Fibroblast of villous mesenchyme (primary cell): ENCODE measurements at places on chromosomes 6 and 20. TPM values are rescaled to one million over a fixed set of nuclear protein-coding genes. Genes with fewer than 3 reads are reported as not detected.

- DNase-seq, result no peak
Observed at GRCh38 chr20:59660471-59660870, 56.1 kb downstream of the PHACTR3 start.

Gene WFDC13
- total RNA-seq, result not detected in 2 replicates

GRCh38 chr20:50537546-50538201 is 27.5 kb downstream of the PTPN1 start:
- DNase-seq, result no peak

- peak; percentile 29 for DNase-seq
Observed at GRCh38 chr20:33648396-33649004, 13.6 kb upstream of the C20orf144 start.

- no peak for DNase-seq
Observed at GRCh38 chr20:25044660-25045342, 13.1 kb downstream of the ACSS1 start.

- no peak for DNase-seq
Observed at GRCh38 chr20:48398506-48399449, 429.0 kb downstream of the PREX1 start.

DNA sequence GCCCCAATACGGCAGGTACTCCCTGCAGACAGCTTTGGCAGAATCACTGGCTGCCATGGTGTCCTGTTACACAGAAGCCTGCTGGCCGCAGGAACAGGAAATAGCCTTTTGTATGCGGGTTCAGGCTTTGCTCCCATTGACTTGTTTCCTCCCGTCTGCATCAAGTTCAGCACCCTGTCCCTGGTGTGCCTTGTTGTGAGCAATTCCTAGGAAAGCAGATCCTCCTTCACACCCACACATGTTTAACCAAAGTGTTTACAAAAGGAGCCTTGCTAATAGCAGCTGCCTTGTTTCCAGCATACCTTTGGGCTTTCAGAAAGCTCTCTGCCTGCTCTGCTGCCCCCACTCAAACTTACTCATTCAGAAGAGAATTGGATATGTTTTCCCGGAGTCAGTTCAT is 127.2 kb upstream of the SUPT3H start:
- DNase-seq, result peak; percentile 96

Gene FAM83C
- total RNA-seq, result not detected in 2 replicates

DNA sequence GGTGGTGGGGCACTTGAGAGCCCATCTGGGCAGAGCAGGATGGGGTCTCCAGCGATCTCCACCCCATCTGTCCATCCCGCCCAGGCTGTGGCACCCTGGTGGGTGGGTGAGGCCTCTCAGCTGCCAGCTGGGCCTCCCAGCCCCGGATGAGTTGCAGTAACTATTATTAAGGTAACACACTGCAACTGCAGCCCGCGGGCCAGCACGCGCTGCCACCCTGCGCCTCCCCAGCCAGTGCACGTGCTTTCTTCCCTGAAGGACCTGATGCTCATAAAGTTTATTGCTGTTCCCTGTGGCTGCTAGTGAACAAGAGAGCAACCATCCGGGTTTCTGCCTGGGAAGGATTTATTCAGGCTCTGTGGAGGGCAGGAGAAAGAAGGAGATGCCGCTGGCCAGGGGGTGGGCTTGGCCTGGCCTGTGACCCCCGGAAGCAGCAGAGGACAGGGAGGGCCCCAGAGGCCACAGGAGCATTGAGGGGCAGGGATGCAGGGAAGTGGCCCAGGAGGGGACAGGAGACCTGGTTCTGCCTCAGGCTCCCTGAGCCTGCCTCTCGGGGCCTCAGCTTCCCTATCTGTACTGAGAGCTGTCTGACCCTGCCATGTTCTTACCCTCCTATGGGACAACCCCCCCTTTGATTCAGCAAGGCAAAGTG is 1.7 kb downstream of the IP6K3 start:
- DNase-seq, result peak; percentile 83

DNA sequence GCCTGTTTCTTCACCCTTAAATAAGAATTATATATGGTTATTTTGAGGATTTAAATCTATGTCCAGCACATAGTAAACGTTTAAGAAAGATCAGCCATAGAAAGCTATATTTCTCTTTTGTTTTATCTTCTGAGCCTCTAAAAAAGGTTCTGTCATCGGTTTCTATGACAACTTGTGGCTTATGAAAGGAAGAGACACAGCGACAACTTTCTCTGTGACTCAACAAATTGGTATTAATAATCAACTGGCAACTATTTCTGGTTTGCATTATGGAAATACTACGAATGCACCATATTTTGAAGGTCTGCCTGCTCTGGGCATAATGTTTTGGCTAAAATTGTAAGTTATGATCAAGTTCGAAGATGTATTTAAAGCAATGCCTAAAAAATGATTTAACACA is 751.0 kb downstream of the CD109 start:
- DNase-seq, result peak; percentile 13

- no peak for DNase-seq
Observed at GRCh38 chr6:157046776-157047175, 269.6 kb downstream of the ARID1B start.

GRCh38 chr20:53828682-53829254 is 235.1 kb upstream of the ZNF217 start:
- peak; percentile 93 for DNase-seq

Gene CRIP3
- not detected in 2 replicates for total RNA-seq

Gene KCNG1
- total RNA-seq, result 3.0 and 22.9 TPM in 2 replicates

Gene LRRN4
- under 0.01 TPM in 1 of 2 replicates, not detected in the other for total RNA-seq

Gene OXT
- total RNA-seq, result not detected in 2 replicates

- peak; percentile 67 for DNase-seq
Observed at GRCh38 chr20:15654208-15654649, 919.0 kb downstream of the KIF16B start.

Gene TREM2
- not detected in 2 replicates for total RNA-seq

DNA sequence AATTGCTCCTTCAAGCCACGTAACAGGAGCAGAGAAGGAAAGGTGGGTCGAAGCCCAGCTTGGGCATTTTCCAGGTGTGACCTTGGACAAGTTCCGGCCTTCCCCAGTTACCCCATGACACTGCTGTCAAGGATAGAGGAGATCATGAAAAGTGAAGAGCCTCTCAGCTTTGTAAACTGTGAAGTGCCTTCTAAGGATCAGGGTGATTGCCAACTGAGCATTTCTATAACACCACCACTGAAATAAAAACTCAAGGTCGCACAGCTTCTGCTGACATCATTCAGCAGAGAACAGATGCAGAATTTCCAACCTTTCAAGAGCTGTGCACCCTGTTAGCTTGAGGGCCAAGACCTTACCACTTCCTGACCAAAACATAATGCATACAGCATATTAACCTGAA is 24.0 kb upstream of the ZMYND8 start:
- DNase-seq, result no peak

- no peak for DNase-seq
Observed at GRCh38 chr6:64145658-64146057, 510.1 kb downstream of the PHF3 start.

GRCh38 chr20:56954797-56955196 is 311.6 kb downstream of the BMP7 start:
- no peak for DNase-seq

GRCh38 chr6:129494099-129494498 is 215.9 kb downstream of the ARHGAP18 start:
- no peak for DNase-seq

Gene TBXT
- not detected in 2 replicates for total RNA-seq

DNA sequence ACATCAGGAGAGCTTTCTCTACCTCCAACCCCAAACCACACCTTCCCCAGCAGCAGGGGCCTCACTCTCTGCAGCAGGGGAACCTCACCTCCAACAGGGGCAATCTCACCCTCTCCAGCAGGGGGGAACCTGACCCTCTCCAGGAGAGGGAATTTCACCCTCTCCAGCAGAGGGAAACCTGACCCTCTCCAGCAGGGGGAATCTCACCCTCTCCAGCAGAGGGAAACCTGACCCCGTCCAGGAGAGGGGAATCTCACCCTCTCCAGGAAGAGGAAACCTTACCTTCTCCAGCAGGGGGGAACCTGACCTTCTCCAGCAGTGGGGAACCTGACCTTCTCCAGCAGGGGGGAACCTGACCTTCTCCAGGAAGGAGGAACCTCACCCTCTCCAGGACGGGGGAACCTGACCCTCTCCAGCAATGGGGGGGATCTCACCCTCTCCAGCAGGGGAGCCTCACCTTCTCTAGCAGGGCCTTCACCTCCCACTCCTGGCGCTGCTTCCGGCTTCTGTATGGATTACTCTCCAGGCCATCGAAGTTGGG is 3.1 kb downstream of the B3GALT4 start:
- peak; percentile 47 for DNase-seq

DNA sequence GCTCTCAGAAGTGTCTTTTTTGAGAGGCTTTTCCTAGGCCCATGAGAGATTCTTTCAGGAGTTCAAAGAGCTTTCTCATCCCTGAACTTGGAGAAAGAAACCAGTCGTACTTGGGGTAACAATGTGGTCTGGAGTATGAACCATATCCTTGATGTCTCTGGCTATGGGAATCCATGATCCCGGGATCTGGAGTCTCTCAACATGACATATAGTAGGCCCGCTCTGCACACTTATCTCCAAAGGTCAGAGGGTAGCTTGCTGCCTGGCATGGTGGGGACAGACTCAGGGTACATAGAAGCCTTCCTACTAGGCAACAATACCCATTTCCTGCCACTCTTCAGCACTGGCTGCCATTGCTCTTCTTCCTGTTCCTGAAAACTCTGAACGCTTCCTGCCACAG is 42.2 kb upstream of the NFATC2 start:
- peak; percentile 10 for DNase-seq

Gene SUMO4
- 2.6 TPM in 2 replicates for total RNA-seq

DNA sequence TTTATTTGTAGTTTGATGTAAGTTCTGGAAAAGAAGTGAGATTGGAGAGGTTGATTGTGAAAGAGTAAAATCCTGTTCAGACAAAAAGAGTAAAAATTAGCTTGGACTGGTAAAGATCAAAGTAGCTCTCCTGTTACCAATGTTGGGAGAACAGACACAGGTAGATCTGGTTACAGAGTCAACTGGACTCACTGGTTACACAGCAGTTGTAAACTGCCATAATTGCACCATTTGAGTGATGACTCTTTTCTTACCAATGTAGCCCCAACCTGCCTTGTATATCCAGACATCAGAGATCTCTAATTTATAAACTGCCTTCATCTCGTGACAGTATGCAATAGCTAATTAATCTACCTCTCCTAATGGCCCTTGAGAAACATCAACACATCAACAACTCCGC is 165.6 kb upstream of the PRSS16 start:
- no peak for DNase-seq

GRCh38 chr20:63417097-63417737 is 55.2 kb downstream of the KCNQ2 start:
- DNase-seq, result no peak

- no peak for DNase-seq
Observed at GRCh38 chr6:148389086-148389485, 46.4 kb downstream of the SASH1 start.

DNA sequence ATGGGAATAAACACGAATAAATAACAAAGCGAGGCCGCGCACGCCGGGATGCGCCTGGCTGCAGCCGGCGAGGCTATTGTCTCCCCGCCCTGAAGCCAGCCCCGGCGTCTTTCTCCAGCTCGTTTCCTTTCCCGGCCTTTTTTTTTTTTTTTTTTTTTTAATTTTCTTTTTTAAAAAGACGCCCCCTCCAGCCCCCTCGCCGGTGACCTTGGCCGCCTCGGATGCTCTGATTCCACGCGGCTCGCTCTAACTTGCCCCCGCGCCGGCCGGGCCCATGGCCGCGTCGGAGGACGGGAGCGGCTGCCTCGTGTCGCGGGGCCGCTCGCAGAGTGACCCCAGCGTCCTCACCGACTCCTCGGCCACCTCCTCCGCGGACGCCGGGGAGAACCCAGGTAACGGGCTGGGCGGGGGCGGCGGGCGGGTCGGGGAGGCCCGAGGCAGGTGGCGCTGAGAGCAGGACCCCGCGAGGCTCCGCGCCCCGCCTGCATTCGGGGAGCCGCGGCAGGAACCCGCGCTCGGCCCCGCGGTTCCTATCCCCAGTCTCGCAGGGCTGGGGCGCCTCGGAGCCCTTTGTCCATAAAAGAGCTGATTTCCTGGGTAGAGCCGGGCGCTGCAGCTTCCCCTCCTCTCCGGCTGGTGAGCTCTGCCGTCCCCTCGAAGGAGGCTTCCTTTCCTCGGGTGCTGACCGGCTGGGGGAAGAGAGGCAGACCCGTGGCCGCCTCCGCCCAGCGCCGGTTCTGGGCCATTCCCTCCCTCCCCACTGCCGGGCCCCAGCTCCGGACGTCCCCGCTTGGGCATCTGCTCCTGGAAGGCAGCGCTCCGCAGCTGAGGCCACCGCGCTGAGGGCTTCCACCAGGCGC is 631 bp downstream of the PHACTR3 start:
- DNase-seq, result no peak

DNA sequence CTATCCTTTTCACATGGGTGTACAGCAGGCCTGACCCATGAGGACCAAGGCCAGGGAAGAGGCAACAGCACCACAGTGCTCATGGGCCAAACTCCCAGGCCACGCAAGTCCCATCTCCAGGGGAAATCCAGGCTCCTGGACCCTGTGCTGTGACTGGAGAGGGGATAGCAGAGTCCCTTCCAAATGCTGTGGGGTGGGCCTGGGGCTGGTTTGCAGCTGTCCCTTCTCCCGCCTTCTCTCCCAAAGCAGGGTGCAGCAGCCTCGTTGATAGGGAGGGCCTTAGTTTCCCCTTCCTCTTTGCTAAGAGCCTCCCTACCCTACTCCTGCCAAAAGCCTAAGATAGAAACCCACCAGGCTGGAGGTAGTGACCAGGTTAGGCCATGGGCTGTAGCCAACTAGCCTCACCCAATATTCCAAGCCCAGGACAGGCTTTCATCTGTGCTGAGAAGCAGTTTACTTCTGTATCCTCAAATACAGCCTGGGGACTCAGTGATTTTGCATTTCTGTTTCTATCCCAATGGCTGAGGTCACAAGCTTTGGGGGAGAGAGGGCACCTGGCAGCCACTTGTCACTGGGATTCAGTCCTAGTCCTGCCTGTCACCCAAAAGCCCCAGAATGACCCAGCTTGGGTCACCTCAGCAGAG is 1.4 kb downstream of the CTSZ start:
- DNase-seq, result no peak

- no peak for DNase-seq
Observed at GRCh38 chr6:112013051-112013450, 40.9 kb upstream of the CCN6 start.

- peak; percentile 69 for DNase-seq
Observed at GRCh38 chr6:33837971-33838665, 34.3 kb upstream of the MLN start.

Gene SERAC1
- total RNA-seq, result 13.2 and 26.3 TPM in 2 replicates

Gene UST
- total RNA-seq, result 9.0 and 13.0 TPM in 2 replicates

DNA sequence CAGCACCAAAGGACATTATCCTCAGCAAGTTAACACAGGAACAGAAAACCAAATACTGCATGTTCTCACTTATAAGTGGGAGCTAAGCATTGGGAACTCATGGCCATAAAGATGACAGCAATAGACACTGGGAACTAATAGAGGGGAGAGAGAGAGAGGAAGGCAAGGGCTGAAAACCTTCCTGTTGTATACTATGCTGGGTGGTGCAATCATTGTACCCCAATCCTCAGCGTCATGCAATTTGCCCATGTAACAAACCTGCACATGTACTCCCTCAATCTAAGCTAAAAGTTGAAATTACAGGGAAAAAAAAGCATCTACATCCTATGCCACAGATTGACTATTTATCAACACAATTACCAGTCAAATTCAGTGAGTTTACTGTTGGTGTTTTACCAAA is 20.0 kb upstream of the VNN1 start:
- DNase-seq, result no peak

Gene TSPO2
- not detected in 2 replicates for total RNA-seq

GRCh38 chr20:48594533-48594932 is 233.3 kb downstream of the PREX1 start:
- no peak for DNase-seq

Gene ID4
- 2.2 and 4.2 TPM in 2 replicates for total RNA-seq

- DNase-seq, result no peak
Observed at GRCh38 chr6:159249128-159249527, 79.9 kb downstream of the FNDC1 start.

- no peak for DNase-seq
Observed at GRCh38 chr6:125674230-125674629, 75.2 kb upstream of the HEY2 start.
